ENCODE measurements at places on chromosomes 13 and 19.

- no peak for DNase-seq
These were observed 14.1 kb downstream of the CEBPG start for GRCh38 chr19:33387351-33388230.

GRCh38 chr13:70829748-70830147 lies 721.5 kb upstream of the KLHL1 start:
- no peak for DNase-seq

DNA sequence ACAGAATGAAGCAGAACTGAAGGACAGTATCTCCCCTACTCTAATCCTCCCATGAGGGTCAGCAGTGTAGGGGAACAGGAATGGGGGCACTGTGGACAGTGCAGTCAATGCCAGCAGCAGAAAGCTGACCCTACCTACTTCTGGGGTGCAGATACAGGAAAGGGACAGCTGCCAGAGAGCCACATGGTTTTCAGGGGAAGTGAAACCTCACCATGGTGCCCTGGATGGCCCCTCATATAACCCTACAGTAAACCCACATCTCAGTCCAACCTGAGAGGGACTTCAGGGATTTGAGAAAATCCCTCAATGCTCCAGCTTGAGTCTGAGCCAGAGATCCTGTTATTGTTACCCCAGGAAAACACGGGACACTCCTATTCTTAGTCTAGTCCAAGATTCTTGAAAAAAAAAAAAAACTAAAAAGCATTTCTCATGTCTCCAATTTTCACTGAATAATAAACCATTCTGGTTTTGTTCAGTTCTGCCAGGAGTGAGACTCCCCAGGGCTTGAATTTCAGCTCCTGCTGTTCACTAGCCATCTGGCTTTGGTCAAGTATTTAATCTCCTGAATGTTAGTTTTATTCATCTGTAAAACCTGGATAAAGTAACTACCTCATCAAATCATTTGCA lies 511.6 kb upstream of the ARGLU1 start:
- DNase-seq, result no peak

GRCh38 chr13:37539170-37539569 lies 59.4 kb downstream of the POSTN start:
- DNase-seq, result no peak

GRCh38 chr13:30827578-30827925 lies 78.5 kb upstream of the MEDAG start:
- DNase-seq, result no peak

DNA sequence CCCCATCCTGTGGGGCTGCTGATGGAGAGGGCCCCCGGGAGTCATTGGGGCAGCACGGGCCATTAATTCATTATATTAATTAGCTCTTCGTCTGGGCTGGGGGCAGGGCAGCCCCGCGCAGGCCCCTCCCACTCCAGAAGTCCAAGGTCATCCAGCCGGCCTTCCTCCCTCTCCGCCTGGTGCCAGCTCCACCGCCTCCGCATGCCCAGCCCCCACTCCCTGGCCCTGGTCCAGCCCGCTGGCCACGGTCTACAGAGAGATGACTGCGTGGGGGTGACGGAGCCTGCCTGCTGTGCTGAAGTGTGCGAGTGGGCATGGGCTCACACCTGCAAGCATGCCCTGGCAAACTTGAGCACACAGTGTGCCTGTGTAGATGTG lies 8.8 kb downstream of the IGLON5 start:
- DNase-seq, result no peak

GRCh38 chr13:49806126-49806536 lies 13.6 kb upstream of the KPNA3 start:
- no peak for DNase-seq

GRCh38 chr13:97344265-97345175 lies 89.4 kb upstream of the RAP2A start:
- peak; percentile 31 for DNase-seq

GRCh38 chr13:24272452-24273161 lies 36.8 kb upstream of the C1QTNF9 start:
- DNase-seq, result no peak

DNA sequence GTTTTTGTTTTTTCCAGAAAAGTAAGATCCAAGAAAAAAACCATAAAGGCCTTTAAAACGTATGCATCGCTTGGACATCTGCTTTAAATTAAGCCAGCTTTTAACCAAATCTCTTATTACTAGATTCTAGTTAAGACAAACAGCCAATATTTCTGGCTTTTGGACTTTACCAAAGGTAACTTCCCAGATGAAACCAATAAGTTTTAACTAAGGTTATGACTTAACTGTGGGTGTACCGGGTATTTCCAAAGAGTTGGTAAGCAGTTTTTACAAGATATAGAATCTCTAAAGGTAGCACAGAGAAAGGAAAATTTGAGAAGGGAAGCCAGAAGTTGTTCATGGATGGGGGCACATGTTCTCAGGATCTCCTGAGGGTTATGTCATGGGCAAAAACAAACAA lies 34.0 kb downstream of the CEACAM1 start:
- DNase-seq, result no peak

DNA sequence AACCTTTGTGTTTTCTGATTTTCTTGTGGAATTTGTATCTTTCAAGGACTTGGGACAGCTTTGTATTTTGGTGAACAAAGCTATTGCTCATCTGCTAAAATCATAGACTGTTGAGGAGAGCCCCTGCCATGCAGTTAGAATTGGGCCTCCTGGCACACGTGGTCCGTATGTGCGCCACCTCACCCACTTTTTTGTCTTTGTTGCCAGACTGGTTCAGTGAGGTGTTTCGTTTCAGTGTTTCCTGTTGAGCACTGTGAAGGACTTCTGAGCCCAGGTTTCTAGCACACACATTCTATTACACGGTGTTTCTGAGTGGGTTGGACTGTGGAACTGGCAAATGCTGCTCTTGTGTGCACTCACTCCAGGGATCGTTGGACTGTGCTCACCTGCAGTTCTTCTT lies 37.6 kb upstream of the RNF113B start:
- no peak for DNase-seq

DNA sequence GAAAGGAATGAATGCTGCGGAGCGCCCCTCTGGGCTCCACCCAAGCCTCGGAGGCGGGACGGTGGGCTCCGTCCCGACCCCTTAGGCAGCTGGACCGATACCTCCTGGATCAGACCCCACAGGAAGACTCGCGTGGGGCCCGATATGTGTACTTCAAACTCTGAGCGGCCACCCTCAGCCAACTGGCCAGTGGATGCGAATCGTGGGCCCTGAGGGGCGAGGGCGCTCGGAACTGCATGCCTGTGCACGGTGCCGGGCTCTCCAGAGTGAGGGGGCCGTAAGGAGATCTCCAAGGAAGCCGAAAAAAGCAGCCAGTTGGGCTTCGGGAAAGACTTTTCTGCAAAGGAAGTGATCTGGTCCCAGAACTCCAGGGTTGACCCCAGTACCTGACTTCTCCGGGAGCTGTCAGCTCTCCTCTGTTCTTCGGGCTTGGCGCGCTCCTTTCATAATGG lies 8.6 kb downstream of the PDX1 start:
- DNase-seq, result no peak

DNA sequence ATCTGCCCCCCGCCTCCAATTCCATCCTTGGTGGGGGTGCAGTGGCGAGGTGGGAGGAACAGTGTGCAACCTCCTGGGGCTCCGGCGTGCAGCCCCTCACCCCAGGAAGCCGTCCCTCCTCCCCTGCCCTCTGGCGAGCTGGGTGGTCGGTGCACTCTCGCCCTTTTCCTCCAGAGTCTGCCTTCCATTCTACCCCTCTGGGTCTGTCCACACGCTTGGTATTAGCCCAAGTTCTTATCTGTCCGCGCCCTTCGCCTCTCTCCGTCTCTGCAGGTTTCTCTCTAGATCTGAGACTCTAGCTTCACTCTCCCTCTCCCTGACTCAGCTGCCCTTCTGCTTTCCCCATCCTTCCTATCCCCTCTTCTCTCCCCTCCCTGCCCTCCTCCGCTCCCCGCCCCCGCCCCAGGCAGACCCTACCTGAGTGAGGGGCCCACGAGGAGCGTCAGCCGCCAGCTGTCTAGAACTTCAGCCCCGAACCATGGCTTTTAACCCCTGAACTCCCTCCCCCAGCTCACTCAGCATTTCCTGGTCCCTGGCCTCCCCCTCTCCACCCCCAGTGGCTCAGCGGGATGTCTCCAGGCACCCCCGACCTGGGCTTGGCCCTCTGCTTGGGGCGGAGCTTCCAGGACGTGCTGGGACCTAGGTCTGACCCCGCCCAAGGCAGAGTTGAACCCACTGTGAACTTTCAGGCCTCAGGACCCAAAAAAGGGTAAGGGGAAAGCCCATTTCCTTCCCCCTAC lies 499 bp upstream of the KLK13 start:
- no peak for DNase-seq

DNA sequence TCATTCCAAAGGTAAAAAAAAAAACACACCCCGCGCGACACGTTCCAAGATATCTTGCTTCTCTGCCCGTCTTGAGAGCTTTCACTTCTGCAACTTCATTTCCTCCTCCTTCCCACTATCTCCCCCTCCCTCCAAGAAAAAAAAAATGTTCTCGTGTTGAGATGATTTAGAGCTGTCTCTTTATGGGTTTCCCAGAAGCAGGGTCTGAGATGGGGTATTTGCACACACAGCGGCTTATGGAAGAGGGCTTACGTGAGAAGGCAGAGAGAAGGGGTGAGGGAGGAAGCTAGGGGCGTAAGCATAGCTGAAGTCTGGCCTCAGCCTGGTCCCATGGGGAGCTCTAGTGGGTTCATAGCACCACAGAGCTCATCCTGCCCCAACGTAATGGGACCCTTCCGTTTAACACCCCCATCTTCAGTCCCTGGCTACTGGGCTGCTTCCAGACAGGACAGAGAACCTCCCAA lies 31.3 kb upstream of the USE1 start:
- DNase-seq, result no peak

DNA sequence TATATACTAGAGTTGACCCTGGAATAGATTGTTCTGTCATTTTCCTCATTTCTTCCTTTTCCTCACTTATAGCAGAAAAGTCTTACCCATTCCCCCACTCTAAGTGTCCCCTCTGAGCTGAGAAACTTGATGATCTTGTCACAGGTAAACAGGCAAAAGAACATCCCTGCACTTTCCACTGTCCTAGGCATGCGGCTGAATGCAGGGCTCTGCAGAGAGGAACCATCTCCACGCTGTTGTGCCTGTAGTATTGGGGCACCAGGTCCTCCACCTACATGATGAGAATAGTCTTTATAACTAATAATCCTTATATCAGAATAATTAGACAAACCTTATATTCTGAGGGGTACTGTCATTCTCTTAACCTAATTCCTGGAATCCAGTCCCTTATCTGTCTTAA lies 211.3 kb downstream of the RBM26 start:
- DNase-seq, result no peak

DNA sequence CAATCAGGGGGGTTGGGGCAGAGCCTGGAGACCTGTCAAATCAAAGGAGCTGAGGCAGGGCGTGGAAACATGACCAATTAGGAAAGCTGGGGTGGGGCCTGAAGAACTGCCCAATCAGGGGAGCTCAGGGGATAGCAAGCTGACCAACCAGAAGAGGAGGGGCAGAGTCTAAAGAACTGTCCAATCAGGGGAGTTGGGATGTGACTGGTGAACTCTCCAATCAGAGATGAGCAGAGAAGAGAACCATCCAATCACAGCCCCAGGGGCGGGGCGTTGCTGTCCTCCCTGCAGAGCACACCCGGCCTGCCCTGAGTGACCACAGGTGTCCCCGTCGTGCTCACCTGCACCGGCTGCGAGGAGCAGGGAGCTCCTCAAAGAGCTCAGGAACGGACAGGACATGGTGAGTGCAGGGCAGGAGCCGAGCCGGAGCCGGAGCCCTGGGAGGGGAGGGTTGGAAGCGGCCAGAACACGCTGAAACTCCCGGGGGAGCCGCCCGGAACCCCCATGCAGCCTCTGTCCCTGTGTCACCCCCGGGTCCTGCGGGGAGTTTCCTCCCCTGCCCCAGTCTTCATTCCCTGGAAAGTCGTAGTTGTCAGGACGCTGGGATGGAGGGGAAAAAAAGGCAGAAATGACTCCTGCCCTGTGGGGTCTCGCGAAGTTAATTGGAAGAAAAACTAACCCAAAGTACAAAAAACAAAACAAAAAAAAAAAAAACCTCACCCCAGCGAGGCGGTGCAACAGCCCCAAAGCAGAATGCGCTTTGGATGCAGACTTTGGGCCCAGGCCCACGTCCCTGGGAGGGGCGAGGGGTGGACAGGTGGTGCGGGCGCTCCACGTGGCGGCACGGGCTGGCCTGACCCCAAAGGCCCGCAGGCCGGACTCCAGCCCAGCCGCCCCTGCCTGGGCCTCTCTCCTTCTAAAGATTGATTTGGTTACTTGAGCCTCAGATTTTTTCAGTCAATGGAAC lies at the start of gene ZNF556:
Gene ZNF556 (plus strand): TSS at position 311 of the 967 bp plus-strand sequence. CDS start 87 bp downstream, at position 398.
- DNase-seq, result peak; percentile 10

GRCh38 chr13:39590466-39591036 lies 12.4 kb downstream of the LHFPL6 start:
- no peak for DNase-seq

- DNase-seq, result peak; percentile 45
These were observed 128.9 kb downstream of the B3GLCT start for GRCh38 chr13:31328549-31329235.

- DNase-seq, result no peak
These were observed 75.1 kb upstream of the TSC22D1 start for GRCh38 chr13:44651209-44651608.

DNA sequence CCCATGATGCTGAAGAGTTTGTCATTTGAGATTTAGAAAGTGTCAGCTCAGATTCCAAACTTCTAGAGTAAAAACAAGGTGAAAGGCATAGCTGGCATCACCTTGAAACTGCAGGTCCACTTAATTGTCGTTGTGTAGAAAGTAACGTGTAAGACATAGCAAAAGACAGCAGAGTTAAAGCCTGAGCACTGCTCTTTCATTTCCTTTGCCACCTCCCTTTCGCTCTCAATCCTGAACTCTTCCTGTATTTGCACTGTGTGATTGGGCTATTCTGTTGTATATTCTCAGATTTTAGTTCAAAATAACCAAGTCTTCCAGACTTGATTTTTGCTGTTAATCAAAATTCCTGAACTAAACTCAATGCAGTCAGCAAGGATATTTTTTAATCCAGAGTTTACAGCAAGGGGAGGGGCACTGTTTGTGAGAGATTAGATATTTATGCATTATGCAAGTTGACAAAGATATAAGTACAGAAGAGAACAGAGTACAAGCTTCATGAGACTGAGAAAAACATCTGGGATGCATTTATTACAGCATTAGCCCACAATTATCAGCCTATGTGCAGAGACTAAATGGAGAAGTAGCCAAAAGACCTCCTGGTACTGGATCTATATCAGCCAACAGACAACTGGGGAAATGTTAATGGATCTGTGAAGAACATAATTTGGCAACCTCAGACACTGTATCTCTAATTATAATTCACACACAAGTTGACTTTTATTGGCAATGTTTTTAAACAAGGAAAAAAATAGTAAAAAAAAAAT lies 328.6 kb downstream of the SUCLA2 start:
- no peak for DNase-seq

GRCh38 chr13:36536546-36536945 lies 104.3 kb downstream of the CCNA1 start:
- no peak for DNase-seq

- no peak for DNase-seq
These were observed 46.6 kb downstream of the MBNL2 start for GRCh38 chr13:97268772-97269171.
